ENCODE measurements at places on chromosomes 7 and 10. TPM values are rescaled to one million over a fixed set of nuclear protein-coding genes. Genes with fewer than 3 reads are reported as not detected.
A peak's percentile ranks its signal among the peaks of the same experiment; 100 is the strongest.

Gene PON3
- total RNA-seq: not detected

Gene AMZ1
- 0.80 TPM for total RNA-seq

DNA sequence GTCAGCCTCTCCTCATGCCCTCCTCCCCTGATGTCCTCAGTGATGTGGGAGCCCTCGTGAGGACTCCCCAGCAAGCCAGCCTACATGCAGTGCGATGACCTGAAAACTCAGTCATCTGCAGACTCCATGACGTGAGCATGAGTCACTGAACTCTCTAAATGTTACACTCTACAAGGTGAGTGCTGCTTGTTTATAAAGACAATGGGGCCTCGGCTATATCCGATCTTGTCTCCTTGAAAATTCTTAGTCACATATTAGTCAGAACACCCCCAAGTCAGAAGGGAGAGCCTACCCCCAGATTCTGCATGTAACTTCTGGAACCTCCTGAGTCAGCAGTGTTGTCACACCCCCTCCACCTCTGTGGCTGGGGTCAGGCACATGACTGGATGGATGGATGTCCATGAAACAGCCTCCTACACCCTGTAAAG, 673.8 kb downstream of the INHBA start:
- DNase-seq: no peak

DNA sequence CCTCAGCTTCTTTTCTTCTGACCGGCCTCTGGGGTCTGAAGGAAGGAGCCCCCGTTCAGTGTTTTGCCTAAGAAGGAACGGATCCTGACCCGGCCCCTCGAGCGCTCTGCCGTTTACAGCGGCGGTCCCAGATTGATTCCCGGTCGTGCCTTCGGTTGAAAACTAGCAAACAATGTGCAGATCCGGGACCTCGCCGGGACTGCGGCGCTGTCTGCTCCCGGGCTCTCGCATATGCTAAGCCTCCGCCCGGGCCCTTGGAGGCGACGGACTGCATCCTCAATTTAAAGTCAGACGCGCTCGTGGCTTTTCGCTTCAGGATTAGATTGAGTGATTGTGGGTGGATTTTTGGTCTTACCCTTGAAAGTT, 559 bp downstream of the DBF4 start:
- DNase-seq: peak; percentile 34

DNA sequence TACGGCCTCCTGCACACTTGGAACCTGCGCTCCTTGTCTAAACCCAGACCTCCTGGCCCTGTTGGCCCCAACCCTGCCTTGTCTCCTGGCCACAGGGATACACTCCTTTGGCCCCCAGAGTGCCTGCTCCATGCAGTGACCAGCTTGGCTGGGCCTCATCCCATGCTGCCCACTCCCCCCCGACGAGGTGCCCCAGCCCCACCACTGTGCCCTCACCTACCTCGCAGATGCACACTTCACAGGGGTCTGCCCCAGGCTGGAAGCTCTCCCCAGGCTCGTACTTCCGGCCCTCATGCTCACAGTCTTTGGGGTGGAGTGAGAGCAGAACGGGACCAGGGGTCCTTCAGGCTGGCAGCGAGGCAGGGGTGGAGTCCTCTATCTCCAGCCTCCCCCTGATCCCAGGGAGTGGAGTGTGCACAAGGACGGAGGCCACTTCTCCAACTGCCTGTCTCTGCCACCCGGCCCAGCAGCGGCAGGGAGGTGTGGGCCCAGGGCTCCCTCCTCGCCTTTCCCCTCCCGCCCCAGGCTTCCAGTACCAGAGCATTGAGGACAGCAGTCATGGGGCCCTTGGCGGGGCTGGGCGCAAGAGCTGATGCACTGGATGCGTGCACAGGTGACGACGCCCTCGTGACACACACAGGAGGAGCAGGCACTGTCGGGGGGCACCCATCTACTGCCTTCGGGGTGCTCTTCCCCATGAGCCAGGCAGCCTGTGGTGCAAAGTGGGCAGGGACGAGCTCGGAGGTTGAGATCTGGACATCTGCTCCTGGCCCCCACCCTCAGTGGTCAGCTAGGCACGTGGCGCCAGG, 22.1 kb downstream of the ATP6V1F start:
- DNase-seq: no peak

DNA sequence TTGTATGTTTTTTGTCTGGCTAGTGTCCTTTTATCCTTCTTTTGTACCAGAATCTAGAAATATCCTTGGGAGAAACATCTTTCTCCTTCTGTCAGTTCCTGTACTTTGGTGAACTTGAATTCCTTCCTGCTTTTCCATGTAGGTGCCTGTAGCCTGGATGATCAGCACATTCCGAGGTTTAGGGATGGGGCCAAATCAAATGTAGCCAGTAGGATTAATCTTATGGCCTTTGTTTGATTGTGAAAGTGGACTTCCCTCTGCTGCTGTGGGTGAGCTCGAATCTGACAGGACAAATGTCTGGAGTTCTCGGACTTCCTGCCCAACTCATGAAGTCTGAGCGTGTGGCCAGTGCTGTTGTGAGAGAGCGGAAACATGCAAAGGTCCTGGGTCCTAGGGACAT, 33.2 kb upstream of the NAMPT start:
- no peak for DNase-seq

- no peak for DNase-seq
Measured at GRCh38 chr10:5827841-5828240, 14.6 kb upstream of the GDI2 start.

- no peak for DNase-seq
Measured at GRCh38 chr10:102286216-102286615, 40.9 kb downstream of the GBF1 start.

Measured in naive thymus-derived CD4-positive, alpha-beta T cell (primary cell).